Tongue (tissue), 3 donors: ENCODE measurements at places on chromosomes 13 and 19.

DNA sequence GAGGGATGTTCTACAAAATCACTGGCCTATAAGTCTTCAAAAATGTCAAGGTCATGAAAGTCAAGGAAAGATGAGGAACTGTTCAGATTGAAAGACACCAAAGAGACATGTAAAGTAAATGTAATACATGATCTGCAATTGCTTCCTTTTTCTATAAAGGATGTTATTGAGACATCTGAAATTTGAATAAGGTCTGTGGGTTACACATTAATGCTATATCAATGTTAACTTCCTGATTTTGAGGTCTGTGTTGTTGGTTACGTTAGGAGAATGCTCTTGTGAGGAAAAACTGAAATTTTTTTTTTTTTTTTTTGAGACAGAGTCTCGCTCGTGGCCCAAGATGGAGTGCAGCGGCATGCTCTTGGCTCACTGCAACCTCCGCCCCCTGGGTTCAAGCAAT lies 197.4 kb downstream of the RGCC start:
- DNase-seq: no peak

DNA sequence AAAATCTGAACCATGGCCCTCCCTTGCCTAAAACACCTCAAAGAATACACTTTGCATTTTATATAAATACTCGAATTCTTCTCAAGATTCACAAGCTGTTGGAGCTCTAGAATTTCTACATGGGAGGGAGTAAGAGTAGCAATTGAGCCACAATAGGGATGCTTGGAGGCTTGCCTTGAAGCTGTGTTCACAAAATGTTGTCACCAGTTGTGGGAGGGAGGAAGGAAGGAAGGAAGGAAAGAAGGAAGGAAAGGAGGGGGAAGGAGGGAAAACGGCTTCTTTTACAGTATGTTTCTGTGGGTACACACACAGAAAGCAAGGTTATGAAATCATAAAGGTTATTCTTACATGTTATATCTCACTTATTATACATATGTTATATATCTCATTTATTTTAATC lies 128.6 kb upstream of the PEG3 start:
- DNase-seq: peak; percentile 65

DNA sequence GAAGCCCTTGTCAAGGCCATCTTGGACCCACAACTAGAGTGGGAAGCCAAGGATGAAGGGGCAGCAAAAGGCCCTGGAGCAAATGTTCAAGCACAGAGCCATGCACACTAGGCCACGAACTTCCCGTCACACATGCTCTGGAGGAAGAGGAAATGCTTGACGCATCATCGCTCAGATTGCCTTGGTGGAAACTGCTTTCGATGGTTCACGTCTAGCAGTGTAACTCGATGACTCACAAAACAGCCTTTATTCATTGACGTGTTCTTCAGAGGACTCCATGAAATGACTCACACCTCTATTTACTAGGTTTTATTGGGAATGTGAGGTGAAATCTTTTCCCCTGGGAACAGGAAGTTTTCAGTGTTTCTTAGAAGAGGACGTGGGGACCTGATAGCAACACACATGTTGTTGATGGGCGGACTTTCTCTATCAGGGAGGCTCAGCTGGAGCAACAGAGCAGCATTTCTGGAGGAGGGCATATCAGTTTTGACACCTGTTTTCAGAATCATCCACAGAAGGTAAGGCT lies 79.8 kb upstream of the FLT1 start:
- peak; percentile 8 for DNase-seq

- DNase-seq: no peak
Measured at GRCh38 chr19:31706691-31707620, 357.7 kb upstream of the TSHZ3 start.

DNA sequence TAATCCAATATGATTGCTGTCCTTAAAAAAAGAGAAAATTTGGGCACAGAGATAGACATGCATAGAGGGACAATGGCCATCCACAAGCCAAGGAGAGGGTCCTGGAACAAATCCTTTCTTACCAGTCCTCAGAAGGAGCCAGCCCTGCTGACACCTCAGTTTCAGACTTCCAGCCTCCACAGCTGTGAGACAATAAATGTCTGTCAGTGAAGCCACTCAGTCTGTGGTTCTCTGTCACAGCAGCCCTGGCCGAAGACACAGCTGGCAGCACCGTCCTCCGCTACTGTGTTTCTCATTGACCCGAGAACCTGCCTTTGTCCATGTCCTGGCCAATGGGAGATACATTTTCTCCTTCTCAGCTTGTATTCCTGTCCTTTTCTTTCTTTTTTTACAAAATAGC lies 207.9 kb downstream of the TM9SF2 start:
- DNase-seq: no peak
